ENCODE measurements at places on chromosomes 6 and 20.

DNA sequence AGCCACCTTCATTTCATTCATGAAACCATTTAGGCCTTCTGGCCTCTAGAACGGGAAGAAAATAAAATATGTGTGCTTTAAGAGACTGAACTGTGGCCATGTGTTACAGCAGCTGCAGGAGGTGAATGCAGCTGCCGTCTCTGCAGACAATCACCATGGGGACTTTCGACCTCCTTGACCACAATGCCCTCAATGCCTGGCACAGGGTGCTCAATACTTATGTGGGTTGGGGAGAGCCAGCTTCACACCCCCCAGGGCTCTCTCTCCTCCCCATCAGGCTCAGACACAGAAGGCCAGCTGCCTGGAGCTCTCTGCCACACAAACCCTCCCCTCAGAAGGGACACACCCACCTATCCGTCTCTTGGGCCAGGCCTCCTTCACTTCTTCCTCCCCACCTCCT, 43.5 kb downstream of the ANKRD60 start:
- DNase-seq, result no peak

GRCh38 chr6:74597266-74597665, 608.6 kb downstream of the COL12A1 start:
- DNase-seq, result peak; percentile 46

DNA sequence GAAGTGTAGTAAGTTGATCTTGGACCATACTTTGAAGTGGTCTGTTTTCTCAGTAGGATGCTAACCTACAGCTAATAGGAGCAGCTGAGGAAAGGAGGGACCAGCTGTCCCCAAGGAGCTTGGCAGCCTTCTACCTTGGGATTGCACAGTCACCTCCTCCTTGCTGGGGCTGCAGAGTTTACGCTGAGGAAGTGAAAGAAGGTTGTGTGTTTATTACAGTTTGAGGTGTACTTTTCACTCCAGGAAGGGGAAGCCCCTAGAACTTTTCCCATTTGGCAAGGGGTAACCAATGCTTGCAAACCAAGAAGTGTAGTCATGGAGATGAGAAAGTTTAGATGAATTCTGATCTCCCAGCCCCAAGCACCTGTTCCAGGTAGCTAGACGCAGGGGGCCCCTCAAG, 58.8 kb downstream of the BMP6 start:
- no peak for DNase-seq

DNA sequence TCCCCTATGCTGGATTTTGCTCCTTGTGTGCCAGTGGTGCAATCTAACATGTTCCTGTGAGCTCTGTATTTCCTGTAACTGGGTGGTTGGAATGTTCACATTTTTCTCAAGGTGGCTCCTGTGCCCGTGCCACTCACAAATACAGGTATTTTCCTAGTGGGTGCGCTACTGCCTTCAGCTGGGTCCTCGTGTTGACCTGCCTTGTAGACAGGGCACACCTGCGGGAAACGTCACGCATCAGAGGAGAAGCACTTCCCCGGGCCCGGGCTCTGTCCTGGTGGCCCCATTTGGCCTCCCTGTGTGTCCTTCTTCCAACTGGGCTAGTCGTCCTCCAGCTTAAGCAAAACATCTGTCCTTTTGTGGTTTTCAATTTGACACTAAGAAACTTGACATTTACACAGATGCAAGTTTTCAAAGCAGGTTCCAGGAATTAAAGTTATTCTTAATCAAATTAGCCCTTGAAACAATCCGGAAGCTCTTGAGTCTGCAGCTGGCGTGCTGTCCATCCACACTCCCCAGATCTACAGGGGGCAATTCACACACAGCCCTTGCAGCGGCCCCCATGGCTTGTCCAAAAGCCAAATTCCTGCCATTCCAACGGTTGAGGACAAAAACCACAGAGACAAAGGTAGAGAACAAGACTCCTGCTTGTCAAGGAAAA, 275.1 kb downstream of the CDC5L start:
- DNase-seq, result peak; percentile 99

DNA sequence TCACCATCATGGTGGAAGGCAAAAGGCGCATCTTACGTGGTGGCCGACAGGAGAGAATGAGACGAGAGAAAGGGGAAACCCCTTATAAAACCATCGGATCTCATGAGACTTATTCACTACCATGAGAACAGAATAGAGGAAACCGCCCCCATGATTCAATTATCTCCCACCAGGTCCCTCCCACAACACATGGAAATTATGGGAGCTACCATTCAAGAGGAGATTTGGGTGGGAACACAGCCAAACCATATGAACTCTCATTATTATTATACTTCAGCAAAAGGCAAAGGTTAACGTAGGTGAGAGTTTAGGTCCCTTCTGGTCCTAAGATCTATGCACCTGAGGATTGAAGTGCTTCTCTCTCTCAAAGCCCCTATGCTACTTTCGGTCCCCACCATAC, 2.4 kb upstream of the PFDN4 start:
- no peak for DNase-seq

GRCh38 chr6:166612471-166612881, 14.6 kb downstream of the RPS6KA2 start:
- no peak for DNase-seq

- DNase-seq, result no peak
These were observed 92.6 kb downstream of the CDC5L start for GRCh38 chr6:44480097-44480541.

GRCh38 chr6:5723841-5724691, 282.7 kb downstream of the NRN1 start:
- DNase-seq, result no peak

- peak; percentile 18 for DNase-seq
These were observed 241.2 kb downstream of the TTLL2 start for GRCh38 chr6:167565884-167566599.

GRCh38 chr6:19979986-19980385, 142.8 kb downstream of the ID4 start:
- no peak for DNase-seq

- no peak for DNase-seq
These were observed 43.3 kb upstream of the CLIC5 start for GRCh38 chr6:46058951-46059350.

GRCh38 chr6:13457577-13457976, 29.8 kb downstream of the GFOD1 start:
- DNase-seq, result no peak

DNA sequence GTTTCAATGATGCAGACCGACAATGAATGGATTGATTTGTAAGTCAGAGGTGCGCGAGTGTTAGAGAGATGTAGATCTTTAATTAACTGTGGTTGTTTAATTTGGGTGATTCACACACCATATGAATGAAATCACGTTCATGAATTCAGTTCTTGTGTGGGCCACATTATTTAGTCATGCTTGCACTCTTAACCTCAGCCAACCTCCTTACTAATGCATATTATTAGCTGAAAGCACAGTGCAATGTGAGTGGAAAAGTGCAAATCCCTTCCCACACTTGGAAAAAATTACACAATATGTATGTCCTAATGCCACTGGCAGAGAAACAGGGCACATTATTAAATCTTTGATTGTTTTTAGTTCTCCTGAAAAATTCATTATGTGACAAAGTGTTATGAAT, 512.5 kb downstream of the BCKDHB start:
- DNase-seq, result peak; percentile 67

Measured in M059J (cell line).